ENCODE measurements at places on chromosomes 16 and 17.

DNA sequence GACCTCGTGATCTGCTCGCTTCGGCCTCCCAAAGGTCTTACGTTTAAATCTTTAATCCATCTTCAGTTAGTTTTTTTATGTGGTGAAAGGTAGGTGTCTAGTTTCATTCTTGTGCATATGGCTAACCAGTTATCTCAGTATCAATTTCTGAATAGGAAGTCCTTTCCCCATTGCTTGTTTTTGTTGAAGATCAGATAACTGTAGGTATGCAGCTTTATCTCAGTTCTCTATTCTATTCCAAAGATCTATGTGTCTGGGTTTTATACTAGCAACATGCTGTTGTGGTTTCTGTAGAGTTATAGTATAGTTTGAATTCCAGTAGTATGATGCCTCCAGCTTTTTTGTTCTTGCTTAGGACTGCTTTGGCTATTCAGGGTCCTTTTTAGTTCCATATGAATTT lies 65.2 kb downstream of the TNFRSF13B start:
- DNase-seq: no peak

DNA sequence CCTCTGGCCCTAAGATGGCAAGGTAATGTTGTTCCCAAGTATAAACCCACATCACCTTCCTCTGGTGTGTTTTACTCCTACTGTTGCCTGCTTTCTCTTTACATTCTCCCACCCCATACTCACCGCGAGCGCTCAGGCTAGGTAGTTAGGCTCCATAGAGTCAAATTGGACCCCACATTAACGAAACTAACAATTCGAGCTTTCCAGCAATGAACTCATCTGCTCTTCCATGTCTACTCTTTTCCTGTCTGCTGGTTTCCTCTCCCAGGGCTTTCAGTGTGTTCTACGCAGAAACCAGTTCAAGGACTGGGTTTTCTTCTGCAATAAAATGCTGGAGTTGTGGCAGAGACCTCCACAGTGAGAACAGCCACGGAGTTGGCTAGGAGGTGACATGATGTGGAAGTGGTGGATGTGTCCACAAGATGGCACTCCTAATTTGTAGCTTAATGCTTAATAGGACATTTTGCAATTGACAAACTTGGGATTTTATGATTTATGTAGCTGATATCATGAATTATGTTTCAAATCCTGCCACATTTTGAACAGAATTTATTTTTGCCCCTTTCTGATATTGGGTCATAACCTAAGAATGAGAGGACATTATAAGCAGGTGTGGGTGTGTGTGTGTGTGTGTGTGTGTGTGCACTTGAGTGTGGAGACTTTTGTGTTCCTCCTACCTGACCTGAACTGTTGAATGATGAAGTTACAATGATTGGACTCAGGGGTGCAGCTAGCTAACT lies 2.2 kb upstream of the UQCRC2 start:
- no peak for DNase-seq

DNA sequence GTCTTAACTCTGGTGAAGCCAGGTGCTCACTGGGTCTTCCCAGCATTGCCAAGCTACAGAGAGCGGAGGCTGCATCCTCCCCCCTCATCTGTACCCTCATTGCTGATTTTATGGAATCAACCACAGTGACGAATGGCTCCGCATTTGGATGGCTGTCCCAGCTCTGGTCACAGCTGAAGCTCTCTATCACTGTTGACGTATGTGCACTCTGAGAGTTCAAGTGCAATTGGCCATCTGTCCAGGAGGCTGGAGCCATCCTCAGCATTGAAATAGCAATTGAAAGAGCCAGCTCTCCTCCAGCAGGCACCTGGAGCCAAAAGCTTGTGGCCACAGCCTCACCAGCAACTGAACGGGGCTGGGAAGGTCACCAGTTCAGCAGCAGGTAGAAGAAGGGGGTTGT lies 494.1 kb downstream of the TMEM114 start:
- DNase-seq: no peak

GRCh38 chr16:84832488-84833143 lies 12.8 kb downstream of the CRISPLD2 start:
- no peak for DNase-seq

- DNase-seq: no peak
Observed at GRCh38 chr17:66371561-66371960, 69.1 kb downstream of the PRKCA start.

DNA sequence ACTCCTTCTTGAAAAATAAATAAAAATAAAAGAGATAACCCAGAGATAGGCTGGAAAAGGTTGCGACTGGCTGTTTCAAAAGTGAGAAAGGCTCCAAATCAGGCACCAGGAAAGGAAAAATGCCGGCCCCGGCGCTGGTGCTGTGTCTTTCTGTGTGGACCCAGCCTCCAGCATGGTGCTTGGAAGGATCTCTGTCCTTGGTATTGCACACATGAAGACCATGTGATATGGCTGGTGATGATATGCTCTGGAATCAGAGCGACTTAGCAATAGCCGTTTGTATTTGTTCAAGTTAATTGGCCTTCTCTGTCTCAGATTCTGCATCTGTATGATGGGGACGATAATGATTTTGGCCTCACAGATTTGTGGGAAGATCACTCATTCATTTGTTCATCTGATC lies 3.4 kb downstream of the WSCD1 start:
- DNase-seq: no peak

DNA sequence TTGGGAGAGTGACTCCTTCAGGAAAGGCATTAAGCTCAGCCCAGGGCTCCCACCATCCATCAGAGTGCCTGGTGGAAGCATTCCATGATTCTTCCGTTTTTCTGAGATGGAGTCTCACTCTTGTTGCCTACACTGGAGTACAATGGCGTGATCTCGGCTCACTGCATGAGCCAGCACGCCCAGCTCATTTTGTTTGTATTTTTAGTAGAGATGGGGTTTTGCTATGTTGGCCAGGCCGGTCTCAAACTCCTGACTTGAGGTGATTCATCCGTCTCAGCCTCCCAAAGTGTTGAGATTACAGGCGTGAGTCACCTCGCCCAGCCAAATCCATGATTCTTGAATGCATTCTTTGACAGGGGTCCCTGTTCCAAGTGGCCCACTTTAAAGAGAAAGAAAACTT lies 23.1 kb downstream of the MIS12 start:
- no peak for DNase-seq

- DNase-seq: no peak
Observed at GRCh38 chr17:9132291-9132690, 111.0 kb downstream of the NTN1 start.

DNA sequence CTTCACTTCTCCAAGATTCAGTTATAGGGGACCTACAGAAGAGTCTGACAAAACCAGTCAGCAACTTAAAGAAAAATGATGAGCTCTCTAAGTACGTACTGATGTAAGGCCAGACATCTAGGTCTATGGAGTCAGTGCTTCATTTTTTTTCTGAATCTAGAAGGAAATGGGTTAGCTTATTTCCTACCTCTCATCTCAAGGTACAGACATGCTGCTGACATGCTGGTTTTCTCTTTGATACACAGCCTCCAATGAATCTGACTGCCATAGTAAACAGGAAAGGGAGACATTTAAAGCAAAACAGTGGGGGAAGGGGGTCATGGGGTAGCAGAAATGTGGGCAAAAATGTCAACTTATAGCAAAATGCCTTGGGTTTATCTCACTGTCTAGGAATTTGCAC lies 16.4 kb downstream of the CDR2 start:
- no peak for DNase-seq

DNA sequence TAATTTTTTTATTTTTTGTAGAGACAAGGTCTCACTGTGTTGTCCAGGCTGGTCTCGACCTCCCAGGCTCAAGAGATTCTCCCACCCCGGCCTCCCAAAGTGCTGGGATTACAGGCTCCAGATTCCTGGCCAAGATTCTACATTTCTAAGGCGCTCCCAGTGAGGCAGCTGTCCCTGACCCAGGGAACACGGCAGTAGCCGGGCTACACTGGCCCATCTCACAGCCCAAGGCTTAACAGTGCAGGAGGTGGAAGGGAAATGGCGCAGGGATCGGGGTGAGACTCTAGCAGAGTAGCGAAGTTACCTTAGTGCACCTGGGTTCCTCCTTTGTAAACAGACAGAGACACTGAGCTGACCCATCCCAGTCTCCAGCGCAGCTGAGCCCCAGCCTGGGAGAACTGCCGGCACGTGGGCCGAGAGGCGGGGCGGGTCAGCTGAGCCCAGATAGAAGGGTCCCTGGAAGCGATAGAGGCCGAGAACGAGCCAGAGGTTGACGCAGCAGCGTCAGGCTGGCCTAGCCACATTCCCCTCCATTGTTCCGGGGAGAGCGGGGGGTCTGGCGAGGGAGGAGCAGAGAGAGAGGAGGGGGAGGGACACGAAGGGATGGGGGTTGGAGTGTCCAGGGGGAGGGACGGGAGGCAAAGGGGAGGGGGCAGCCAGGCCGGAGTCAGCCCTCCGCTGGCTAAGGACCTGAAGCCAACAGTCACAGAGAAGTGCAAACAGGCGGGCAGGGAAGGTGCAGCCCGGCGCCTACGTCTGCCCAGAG lies 2.5 kb downstream of the CARHSP1 start:
- no peak for DNase-seq

- no peak for DNase-seq
Observed at GRCh38 chr16:20675488-20676267, 21.8 kb downstream of the ACSM1 start.

DNA sequence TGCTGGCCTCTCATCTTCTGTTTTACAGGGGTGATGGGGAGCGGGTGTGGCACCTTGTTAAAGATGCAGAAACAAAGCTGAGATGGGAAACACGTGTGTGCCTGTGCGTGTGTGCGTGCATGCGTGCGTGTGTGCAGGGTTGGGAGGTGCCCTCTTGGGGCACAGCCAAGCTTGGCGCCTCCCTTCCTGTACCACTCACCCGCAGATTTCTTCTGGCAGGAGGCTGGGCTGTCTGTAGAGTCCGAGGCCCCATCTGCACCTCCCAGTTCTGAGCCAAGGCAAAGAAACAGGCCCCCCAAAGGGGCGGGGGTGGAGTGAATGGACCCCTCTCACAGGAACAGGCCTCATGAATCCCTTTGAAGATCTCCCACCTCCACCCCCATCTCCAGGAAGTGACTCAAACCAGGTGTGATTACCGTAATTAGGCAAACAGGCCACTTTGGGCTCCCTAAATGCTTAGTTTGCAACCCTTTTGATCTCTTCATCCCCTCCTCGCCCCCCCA lies 20.9 kb downstream of the TNS4 start:
- no peak for DNase-seq
